Right hindlimb (tissue), 1 donor: ENCODE measurements at places on chromosomes 3 and 15.

DNA sequence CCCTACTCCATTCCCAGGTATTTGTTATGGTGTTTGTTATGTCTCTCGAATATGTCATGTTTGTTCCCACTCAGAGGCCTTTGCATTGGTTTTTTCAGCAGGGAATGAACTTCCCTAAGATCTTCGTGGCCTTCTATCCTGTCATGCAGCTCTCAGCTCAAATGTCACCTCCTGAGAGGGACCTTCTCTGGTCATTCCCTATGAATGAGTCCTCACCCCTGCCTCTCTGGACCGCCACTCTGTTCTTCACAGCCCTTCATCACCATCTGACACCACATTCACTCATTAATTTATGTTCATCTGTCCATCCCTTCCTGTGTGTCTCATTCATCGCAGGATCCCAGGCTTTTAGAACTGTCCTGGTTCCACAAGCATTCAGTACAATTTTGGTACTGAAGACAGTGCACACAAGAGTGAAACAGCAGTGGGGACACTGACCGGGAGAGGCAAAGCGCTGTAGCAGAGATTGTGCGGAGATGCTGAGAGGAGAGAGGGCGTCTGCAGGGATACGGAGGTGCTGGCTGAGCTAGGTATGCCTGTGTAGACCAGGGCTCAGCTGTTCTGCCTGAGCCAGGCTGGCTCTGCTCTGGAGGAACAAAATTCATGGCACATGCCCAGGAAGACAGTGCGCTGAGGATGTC is 132.3 kb downstream of the CHCHD6 start:
- no peak for DNase-seq

DNA sequence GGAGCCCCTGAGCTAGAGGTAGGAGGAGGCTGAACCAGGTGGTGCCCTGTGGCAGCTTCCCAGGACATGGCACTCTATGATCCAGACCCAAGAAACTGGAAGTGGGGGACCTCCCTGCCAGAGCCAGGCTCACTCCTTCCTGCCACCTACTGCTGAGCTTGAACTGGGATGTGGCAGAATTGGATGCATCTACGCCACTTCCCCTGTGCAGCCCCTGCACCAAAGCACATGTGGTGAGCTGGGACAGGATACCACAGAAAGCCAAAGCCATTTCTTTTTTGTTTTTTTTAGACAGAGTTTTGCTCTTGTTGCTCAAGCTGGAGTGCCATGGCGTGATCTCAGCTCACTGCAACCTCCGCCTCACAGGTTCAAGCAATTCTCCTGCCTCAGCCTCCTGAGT is 518.0 kb upstream of the PPP2R3A start:
- no peak for DNase-seq

DNA sequence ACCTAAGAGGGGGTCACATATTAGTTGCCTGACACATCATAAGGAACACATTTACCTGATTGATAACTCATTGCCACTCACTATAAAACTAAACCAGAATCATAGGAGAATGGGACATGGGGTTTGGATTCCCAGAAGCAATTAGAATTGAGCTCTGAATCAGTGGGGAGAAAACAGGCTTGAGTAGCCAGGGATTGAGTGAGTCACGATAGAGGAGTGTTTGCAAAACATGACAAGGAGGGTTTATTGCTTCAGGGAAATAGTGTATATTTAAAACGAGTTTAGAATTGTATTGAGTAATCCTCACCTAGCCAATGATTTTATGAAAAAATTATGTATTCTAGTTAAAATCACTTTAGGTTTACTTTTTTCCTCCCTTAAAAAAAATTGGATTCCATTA is 101.1 kb upstream of the THRB start:
- no peak for DNase-seq

DNA sequence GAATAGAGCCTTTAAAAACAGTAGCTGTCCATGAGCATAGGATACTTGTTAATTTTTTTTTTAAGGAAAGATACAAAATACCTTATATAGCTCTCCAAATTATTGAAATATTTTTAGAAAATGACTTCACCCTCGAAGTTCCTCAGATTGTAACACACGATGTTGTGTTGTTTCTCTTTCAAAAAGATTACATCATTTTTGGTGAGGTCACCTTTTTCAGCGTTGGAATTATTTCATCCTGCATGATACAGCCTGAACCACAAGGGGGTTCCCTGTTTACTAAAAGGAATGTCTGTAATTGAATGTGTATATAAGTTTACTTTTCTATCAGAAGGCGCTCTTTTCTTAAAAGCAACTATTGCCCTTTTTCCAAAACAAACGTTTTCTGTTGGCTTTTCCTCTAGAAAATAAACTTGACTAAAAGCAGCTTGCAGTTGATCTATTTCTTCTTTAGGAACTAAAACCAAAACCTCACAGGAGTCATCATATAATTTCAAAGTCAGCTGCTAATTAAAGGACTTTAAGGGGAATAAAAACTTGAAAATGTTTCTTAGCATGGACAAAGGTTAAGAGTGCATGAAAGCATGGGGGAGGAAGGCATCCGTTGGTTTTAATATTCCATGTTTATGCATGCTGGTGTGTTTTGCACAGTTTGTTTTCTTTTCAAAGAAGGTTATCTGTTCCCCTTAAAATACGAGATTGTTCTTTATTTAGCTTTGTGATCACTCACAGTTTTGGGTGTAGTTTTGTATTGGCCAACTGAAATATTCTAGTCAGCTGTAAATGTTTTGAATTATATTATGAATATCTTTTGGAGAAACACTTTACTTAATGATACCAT is 29.4 kb downstream of the LYSMD4 start:
- DNase-seq = no peak

DNA sequence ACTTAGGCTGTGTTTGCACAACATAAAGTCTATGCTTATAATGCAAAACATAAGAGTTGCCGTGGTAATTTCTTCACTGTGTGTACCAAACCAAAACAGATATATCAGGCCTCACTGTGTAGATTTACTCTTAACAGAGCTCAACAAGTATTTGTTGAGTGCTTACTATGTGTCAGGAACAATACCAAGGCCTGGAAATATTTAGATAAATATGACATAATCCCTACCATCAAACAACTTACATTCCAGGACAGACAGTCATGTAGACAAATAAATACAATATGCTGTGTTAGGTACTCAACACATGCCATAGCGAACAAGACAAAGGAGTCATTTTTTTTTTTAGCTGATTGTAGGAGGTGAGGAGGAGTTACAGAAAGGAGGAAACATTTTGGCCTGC is 554.0 kb downstream of the NSUN3 start:
- DNase-seq = no peak

DNA sequence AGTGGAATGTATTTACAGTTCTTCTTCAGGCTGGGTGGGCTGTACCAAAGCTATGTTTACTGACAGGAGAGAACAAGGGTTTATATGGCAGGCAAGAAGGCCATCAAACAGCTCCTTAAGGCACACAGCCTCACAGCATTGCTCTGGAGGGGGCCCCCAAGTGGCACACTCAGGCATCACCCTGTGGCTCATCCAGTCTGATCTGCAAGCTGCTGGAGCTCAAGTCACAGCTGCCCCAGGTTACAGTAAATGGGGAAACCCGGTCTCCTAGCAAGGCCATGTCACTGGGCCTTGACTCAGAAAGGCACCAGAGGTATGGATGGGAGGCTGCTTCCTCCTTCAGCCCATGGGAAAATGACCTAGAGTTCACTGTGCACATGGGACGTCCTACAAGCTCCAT is 67.5 kb downstream of the TFG start:
- no peak for DNase-seq

- peak; percentile 68 for DNase-seq
These were observed 44.0 kb downstream of the EIF4E3 start for GRCh38 chr3:71681224-71681668.

DNA sequence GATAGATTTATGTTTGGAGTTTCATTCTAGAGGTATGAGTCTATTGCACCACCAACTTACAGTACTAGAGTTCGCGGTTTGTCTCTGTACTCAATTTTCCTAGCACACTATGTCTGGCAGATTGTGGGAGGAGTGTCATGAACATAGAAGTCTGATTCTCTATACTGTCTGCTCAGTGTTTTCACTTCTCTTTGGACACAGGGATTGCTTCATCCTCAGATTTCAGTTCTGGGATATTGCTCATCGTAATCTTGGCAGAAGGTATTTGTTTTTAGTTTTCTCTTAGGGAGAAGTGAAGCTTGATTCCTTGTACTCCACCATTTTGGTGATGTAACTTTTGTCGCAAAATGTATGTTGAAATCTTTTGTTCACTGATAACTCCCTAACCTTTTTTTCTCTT is 27.8 kb upstream of the AZI2 start:
- DNase-seq = no peak

GRCh38 chr3:172279191-172279640 is 169.0 kb downstream of the GHSR start:
- DNase-seq = peak; percentile 40

DNA sequence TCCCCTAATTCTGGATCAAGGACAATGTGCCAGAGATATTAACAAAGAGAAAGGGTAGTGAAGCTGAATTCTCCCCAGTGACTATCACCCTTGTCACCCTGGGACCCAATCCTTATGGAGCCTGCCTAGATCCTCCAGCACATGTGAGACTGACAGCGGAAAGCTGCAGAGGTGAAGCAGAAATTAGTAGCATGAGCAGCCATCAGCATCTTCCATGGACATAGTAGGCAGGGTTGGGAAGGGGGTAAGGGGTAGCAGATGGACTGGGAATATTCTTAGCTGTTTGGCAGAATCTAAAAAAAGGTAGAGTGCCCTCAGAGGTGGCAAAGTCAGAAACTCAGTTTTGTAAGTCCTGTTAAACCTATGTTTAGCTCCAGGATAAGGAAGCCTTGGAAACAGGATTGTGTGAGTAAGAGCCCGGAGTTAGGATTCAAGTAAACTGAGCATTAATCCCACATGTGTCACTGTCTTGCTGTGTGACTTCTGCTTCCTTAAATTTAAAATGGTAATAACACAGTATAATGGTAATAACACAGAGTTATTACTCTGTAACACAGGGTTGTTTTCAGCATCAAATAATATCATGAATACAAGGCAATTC is 14.5 kb downstream of the GOLIM4 start:
- DNase-seq = no peak

GRCh38 chr3:38108649-38109579 is 28.0 kb downstream of the ACAA1 start:
- DNase-seq = no peak

- DNase-seq = no peak
These were observed 92.4 kb downstream of the GPR156 start for GRCh38 chr3:120192579-120192978.

DNA sequence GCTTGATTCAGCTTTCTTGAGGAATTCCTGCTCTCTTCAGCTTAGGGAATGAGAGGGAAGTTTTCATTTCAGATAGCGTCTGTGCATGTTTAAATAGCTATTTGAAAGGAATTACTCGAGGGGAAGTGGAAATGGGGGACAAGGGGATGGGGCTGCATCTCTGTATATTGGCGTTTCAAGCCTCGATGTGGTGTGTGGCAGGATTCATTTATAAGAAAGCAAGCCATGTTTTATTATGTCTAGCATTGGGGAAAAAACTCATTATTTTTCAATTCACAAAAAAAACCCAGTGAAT is 1.0 kb downstream of the ATP2C1 start:
- DNase-seq = no peak

- DNase-seq = no peak
These were observed 27.7 kb upstream of the LPP start for GRCh38 chr3:188126276-188126675.

DNA sequence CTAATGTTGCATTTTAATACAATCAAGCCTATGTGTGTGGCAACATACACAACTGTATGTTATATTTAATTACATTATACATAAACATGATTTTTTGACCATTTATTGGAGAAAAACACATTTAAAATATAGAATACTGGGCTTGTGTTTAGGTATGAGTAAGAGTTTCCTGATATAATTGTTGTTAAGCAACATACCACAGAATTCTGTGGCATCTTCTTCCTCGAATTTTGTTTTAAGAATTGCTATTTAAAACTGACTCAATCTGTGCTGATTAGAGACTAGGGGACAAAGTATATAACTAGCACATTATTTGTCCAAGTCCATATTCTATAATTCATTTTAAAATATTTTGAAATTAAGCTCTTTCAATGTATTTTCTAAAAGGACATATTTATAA is 376.8 kb upstream of the THBS1 start:
- DNase-seq = no peak

DNA sequence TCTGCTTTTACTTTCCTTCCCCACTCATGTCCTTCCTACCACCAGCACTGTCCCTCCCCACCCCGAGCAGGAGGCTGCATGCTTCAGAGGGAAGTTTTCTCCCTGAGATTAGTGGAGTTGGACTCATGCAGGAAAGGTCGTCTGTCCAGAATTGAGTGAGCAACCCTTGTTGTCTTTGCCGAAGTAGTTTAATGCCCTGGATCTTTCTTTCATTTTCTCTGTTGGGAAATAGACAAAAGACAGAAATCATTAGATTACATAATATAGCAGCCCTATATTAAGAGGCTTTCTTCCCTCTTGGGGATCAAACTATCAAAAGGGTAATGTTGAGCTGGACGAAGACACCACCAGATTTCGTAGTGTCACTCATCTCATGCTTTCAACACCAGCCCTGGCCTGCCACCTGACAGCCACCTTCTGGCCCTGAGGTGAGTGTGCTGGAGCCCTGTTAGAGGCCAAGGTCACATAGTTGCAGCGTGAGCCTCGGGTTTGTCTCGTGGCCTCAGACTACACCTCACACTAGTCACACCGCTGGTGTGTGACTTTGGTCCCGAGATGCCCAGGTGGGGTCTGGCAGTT is 231.0 kb downstream of the ITPR1 start:
- DNase-seq = no peak

DNA sequence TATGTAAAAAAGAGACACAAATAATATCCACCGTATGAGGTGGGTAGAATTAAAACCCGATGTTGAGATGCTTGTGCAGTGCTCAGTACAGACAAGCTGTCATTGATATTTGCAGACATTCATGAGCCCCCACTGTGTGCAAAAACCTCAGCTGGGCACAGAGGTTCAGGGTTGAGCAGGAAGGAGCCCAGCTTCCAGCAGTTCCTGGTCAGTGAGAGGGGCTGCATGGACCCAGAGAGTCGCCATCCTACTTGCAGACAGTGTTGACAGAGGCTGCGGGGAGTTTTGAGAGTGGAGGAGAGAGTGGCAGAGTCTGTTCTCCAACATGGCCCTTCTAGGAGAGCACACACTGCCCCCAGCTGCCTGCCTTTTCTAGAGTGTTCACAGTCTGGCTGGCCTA is 6.1 kb upstream of the LTF start:
- no peak for DNase-seq

DNA sequence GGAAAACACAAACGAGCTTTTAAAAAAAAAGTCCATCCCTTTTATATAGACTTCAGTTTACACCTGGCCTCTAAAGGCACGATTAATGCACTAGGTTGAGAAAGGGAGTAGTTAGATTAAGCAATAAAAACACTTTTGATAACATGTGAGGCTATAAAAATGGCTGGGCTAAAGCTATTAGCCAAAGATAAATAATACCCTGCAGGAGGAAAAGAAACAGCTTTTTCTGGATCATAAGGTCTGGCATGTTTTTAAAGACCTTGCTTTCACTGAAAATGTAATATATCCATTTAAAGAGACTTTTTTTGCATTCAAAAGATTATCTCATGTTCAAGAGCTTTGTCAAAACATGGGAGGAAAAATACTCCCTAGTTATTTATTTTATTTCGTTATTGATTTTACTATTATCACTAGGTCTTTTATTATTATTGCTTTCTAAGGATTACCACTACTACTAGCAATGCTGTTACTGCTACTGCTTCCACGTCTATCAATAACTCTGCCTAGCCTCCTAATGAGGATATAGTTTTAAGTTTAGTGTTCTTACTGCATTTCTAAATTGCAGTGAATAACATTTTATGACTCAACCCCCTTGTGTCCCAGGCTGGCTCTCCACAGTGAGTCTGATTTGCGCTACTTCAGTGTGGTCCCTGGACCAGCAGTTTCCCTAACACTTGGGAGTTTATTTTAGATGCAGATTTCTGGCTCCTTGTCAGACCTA is 93.4 kb downstream of the THRB start:
- no peak for DNase-seq

GRCh38 chr3:30932513-30933098 is 38.1 kb upstream of the GADL1 start:
- no peak for DNase-seq
